ENCODE measurements at places on chromosomes 2 and 18. TPM values are rescaled to one million over a fixed set of nuclear protein-coding genes. Genes with fewer than 3 reads are reported as not detected.
A peak's percentile ranks its signal among the peaks of the same experiment; 100 is the strongest.

- peak overlapping the region; percentile 33 for H3K27ac ChIP-seq
- H3K36me3 ChIP-seq = no peaks in the 10 kb centered on the region
- H3K27me3 ChIP-seq = no peaks in the 10 kb centered on the region
Observed at GRCh38 chr18:12597760-12598159, 60.1 kb downstream of the SPIRE1 start.

DNA sequence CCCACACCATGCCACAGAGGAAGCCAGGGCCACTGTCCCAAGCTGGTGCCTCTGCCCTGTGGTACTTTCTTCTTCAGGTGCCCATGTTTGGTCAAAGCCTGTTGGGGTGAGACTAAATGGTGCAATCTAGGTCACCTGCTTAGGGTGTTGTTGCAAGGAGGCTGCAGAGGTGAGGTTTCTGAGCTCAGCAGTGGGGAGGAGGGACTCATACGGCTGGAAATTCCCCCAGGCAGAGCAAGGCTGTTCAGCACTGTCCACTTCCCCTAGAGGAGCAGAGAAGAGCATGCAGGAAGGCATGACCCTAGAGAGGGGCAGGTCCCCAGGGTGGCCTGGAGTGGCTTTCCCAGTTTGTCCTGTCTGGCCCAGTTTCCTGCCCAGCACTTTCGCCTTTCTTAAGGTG, 211.0 kb downstream of the HAUS1 start:
- no peak for DNase-seq
- H3K36me3 ChIP-seq = no peaks in the 10 kb centered on the region
- no peaks in the 10 kb centered on the region for H3K4me1 ChIP-seq
- no peaks in the 10 kb centered on the region for H3K27me3 ChIP-seq

GRCh38 chr18:79926715-79927606, 24.5 kb downstream of the SLC66A2 start:
- peaks cover 7% of the 10 kb centered on the region for H3K4me1 ChIP-seq
- H3K27me3 ChIP-seq = no peaks in the 10 kb centered on the region
- H3K36me3 ChIP-seq = no peaks in the 10 kb centered on the region
- peak; percentile 80 for DNase-seq
- H3K27ac ChIP-seq = no peak overlapping the region
- no peak overlapping the region for H3K4me3 ChIP-seq

Gene ASB18
- total RNA-seq = not detected

DNA sequence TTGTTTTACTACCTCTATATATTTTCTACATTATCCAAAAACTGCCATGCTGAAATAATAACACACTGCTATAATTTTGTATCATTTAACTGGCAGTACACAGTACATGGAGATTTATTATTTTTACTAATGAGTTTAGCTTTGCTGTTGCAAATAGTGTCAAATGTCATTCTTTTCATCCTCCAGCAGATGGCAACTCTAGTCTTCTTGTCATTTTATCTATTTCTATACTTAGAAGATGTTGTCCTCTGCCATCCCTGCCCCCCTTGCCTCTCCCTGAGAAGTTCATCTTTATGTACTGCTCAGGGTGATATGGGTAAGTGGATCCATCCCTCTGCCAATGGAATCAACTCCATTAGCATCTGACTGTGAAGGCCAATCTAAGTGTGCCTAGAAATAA, 21.7 kb upstream of the LRRTM1 start:
- H3K4me3 ChIP-seq = no peak overlapping the region
- no peak overlapping the region for H3K27ac ChIP-seq
- no peaks in the 10 kb centered on the region for H3K4me1 ChIP-seq
- no peaks in the 10 kb centered on the region for H3K27me3 ChIP-seq

DNA sequence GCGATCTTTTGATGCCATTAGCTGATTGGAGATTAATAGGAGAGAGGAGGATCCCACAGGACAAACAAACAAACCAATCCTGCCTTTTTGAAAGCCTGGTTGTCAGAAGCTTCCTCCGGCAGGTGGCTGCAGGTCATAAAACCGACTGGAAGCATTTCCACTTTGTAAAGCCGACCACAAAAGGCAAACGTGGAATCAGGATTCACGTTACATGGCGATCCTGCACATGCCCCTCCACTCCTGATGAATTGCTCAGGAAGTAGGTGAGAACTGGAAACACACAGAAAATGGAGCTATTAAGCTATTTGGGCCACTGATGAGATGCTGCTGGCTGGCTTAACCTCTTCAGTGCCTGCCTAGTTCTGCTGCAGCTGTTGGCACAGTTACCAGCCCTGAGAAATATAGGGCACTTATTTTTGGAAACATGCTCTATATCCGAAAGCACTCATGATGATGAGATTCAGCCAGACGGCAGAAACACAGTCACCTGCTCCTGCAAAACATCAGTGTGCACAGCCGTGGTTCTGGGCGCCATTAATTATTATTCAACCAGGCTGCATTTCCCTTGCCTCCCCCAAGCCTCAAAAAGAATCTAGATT, 110.3 kb upstream of the ST6GAL2 start:
- no peaks in the 10 kb centered on the region for H3K27me3 ChIP-seq
- no peak for DNase-seq
- H3K36me3 ChIP-seq = no peaks in the 10 kb centered on the region
- H3K4me3 ChIP-seq = no peak overlapping the region
- no peak overlapping the region for H3K27ac ChIP-seq

Gene INHBB
- 2.7 TPM for total RNA-seq

- H3K36me3 ChIP-seq = no peaks in the 10 kb centered on the region
- no peaks in the 10 kb centered on the region for H3K27me3 ChIP-seq
- no peak overlapping the region for H3K27ac ChIP-seq
- H3K4me3 ChIP-seq = no peak overlapping the region
- no peaks in the 10 kb centered on the region for H3K4me1 ChIP-seq
- DNase-seq = no peak
Observed at GRCh38 chr2:125491663-125492062, 1164.3 kb upstream of the GYPC start.

DNA sequence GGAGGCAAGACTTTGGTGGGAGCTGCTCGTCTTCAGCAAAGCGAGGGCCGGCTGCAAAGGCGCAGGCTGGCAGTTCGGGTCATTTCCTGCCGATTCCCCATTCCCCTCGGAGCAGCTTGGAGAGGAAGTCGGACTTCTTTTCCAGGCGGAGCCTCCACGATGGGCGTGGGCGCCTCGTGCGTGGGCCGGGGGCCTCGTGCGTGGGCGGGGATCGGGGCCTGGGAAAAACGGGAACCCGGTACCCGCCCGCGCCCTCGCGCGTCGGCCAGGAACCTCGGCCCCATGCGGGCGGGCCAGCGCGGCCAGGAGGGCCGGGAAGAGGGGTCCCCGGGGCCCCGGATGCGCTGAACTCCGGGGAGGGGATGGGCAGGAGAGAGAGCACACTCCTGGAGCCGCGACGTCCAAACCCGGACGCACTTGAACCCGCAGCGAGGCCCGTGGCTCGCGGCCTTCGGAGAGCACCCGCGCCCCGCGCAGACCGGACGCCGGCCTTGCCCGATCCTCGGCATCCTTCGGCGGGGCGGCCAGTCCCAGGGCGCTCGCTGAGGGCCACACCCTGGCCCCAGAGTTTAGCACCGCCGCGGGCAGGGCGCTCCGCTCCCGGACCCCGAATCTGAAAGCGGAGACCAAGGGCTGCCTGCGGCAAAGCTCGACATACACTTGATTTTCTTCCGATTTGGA, 368.4 kb downstream of the MTX2 start:
- peak overlapping the region; percentile 42 for H3K4me3 ChIP-seq
- no peaks in the 10 kb centered on the region for H3K4me1 ChIP-seq
- H3K36me3 ChIP-seq = no peaks in the 10 kb centered on the region
- H3K27ac ChIP-seq = no peak overlapping the region
- peaks cover 8% of the 10 kb centered on the region for H3K27me3 ChIP-seq

Gene RNF181
- total RNA-seq = 58.7 TPM

- H3K4me3 ChIP-seq = no peak overlapping the region
- H3K27ac ChIP-seq = no peak overlapping the region
- DNase-seq = no peak
- no peaks in the 10 kb centered on the region for H3K27me3 ChIP-seq
- peaks cover 6% of the 10 kb centered on the region for H3K4me1 ChIP-seq
- H3K36me3 ChIP-seq = no peaks in the 10 kb centered on the region
Observed at GRCh38 chr2:223762853-223763252, 74.5 kb downstream of the AP1S3 start.

Gene FBXO41
- total RNA-seq = 4.0 TPM

GRCh38 chr2:235180642-235181041, 228.8 kb downstream of the SH3BP4 start:
- no peaks in the 10 kb centered on the region for H3K4me1 ChIP-seq
- H3K27me3 ChIP-seq = no peaks in the 10 kb centered on the region
- H3K27ac ChIP-seq = no peak overlapping the region
- H3K36me3 ChIP-seq = no peaks in the 10 kb centered on the region

- no peaks in the 10 kb centered on the region for H3K4me1 ChIP-seq
- H3K27me3 ChIP-seq = no peaks in the 10 kb centered on the region
- no peak for DNase-seq
Observed at GRCh38 chr2:200733713-200734198, 78.0 kb upstream of the BZW1 start.

Gene CELF4
- total RNA-seq = 2.2 TPM

GRCh38 chr2:102513355-102513939, 40.4 kb downstream of the SLC9A4 start:
- no peak overlapping the region for H3K27ac ChIP-seq
- no peaks in the 10 kb centered on the region for H3K36me3 ChIP-seq
- H3K27me3 ChIP-seq = no peaks in the 10 kb centered on the region
- no peak for DNase-seq

DNA sequence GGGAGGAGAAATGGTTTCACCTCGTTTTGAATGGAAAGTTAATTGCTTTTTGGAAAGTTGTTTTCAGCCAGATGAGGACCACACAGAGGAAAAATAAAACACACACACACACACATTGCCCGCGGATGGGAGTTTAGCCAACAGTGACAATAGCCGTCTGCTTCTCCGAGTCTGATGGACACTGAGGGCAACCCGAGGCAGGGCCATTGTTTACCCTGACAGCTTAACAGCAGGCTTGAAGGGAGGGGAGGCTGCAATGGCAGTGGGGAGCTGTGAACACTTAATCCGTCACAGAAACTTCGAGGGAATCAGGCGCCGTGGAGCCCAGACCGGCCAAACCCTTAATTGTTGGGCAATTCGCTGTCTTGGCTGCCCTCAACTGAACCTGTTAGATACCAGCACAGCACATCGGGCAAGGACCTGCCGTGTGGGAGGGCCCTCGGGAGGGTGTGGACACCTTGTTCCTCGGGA, 145.9 kb downstream of the ACKR3 start:
- H3K27me3 ChIP-seq = no peaks in the 10 kb centered on the region
- no peak overlapping the region for H3K27ac ChIP-seq
- no peak overlapping the region for H3K4me3 ChIP-seq

Gene RND3
- total RNA-seq = 9.8 TPM

- DNase-seq = no peak
- no peaks in the 10 kb centered on the region for H3K4me1 ChIP-seq
- no peaks in the 10 kb centered on the region for H3K27me3 ChIP-seq
- H3K36me3 ChIP-seq = no peaks in the 10 kb centered on the region
- no peak overlapping the region for H3K27ac ChIP-seq
Observed at GRCh38 chr2:9844036-9844483, 786 bp downstream of the TAF1B start.

GRCh38 chr2:23753291-23754010, 173.5 kb downstream of the ATAD2B start:
- no peak for DNase-seq
- no peaks in the 10 kb centered on the region for H3K4me1 ChIP-seq
- H3K36me3 ChIP-seq = no peaks in the 10 kb centered on the region
- no peak overlapping the region for H3K27ac ChIP-seq
- H3K27me3 ChIP-seq = no peaks in the 10 kb centered on the region

Gene AQP4
- 0.78 TPM for total RNA-seq

Gene CD302
- total RNA-seq = 17.5 TPM

- no peak overlapping the region for H3K4me3 ChIP-seq
- peaks cover 8% of the 10 kb centered on the region for H3K27me3 ChIP-seq
- no peaks in the 10 kb centered on the region for H3K4me1 ChIP-seq
- DNase-seq = no peak
Observed at GRCh38 chr18:32582455-32582854, 111.8 kb upstream of the GAREM1 start.

GRCh38 chr2:1788478-1788959, 44.2 kb upstream of the PXDN start:
- H3K27me3 ChIP-seq = no peaks in the 10 kb centered on the region
- H3K27ac ChIP-seq = no peak overlapping the region
- no peak overlapping the region for H3K4me3 ChIP-seq
- no peaks in the 10 kb centered on the region for H3K36me3 ChIP-seq
- DNase-seq = no peak

DNA sequence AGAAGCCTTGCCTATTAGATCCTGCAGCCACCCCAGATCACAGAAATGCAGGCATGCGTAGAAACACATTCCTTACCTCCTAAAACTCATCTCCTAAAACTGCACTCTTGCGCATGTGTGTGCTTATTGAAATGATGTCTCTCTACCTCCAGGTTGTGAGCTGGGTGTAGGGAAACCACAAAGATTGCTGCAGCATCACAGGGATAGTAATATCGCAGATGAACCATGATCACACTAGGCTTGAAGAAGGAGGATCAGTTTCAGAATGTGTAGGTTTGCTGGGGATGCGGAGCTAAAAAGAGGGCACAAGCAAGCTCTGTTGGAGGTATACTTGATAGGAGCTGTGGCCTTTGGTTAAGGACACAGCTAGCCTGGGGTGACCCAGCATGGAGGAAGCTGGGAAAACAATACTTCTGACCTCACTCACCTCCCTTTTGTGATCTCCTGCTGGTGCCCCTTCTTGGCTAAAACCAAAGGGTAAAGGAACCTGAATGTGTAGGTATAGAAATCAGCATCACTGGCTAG, 118.8 kb downstream of the SETBP1 start:
- H3K27me3 ChIP-seq = no peaks in the 10 kb centered on the region
- no peak for DNase-seq
- no peak overlapping the region for H3K4me3 ChIP-seq
- H3K4me1 ChIP-seq = peaks cover 56% of the 10 kb centered on the region
- peak overlapping the region; percentile 83 for H3K27ac ChIP-seq
- no peaks in the 10 kb centered on the region for H3K36me3 ChIP-seq

- no peaks in the 10 kb centered on the region for H3K27me3 ChIP-seq
- H3K4me1 ChIP-seq = peaks cover 54% of the 10 kb centered on the region
- H3K27ac ChIP-seq = peak overlapping the region; percentile 79
- H3K4me3 ChIP-seq = no peak overlapping the region
- peak; percentile 79 for DNase-seq
Observed at GRCh38 chr2:134432435-134432883, 178.6 kb downstream of the MGAT5 start.

Gene EVX2
- total RNA-seq = not detected

GRCh38 chr2:73946666-73947065, 20.0 kb downstream of the DGUOK start:
- H3K27ac ChIP-seq = no peak overlapping the region
- no peaks in the 10 kb centered on the region for H3K36me3 ChIP-seq
- DNase-seq = no peak
- H3K27me3 ChIP-seq = no peaks in the 10 kb centered on the region

GRCh38 chr2:229728370-229728769, 14.0 kb upstream of the DNER start:
- H3K4me3 ChIP-seq = no peak overlapping the region
- no peak overlapping the region for H3K27ac ChIP-seq
- no peaks in the 10 kb centered on the region for H3K36me3 ChIP-seq
- no peaks in the 10 kb centered on the region for H3K27me3 ChIP-seq

Gene TMEM163
- total RNA-seq = 17.8 TPM
